Fibroblast of the aortic adventitia (primary cell): ENCODE measurements at places on chromosomes 2 and 18.

DNA sequence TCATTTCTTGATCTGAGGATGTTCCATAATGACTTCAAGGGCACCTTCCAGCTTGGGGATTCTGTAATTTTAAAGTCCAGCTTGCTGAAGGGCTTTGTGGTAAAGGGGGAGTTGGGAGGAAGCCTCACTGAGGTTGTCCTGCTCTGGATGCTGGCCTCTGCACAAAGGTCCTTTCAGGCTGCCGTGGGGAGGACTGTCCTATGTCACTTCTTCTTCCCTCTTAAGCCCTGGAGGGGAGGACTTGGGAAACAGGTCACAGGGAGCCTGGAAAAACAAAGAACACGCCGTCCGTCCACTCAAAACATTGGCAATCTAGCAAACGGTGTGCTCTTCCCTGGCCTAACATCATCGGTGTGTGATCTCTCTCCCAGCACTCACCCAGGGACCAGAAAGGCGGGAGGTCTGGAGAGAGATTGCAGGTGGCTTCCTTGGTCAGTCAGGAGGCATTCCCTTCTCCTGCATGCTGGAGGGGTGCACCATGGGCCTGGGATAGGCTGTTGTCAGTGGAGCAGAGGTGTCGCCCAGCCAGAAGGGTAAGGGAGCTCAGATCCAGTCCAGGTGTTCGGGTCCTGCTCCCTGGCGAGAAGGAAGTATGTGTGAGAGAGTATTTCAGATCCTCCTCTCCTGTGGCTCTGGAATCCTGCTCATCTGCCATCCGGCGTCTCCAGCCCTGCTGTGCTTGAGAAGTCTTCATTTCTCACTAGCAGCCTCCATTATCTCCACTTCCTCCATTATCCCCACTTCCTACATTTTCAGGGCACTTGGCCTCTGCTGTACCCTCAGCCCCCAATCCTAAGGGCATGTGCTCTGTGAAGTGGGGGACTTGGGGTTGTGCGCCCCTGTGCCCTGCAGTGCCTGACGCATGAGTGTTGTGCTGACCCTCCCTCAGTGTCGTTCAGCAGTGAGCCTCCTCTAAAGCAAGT, 20.1 kb downstream of the ASAP2 start:
- no peak for DNase-seq

GRCh38 chr2:53770264-53770663, 2.7 kb downstream of the CHAC2 start:
- no peak for DNase-seq

GRCh38 chr2:12727065-12727464, 10.3 kb downstream of the TRIB2 start:
- DNase-seq = no peak

DNA sequence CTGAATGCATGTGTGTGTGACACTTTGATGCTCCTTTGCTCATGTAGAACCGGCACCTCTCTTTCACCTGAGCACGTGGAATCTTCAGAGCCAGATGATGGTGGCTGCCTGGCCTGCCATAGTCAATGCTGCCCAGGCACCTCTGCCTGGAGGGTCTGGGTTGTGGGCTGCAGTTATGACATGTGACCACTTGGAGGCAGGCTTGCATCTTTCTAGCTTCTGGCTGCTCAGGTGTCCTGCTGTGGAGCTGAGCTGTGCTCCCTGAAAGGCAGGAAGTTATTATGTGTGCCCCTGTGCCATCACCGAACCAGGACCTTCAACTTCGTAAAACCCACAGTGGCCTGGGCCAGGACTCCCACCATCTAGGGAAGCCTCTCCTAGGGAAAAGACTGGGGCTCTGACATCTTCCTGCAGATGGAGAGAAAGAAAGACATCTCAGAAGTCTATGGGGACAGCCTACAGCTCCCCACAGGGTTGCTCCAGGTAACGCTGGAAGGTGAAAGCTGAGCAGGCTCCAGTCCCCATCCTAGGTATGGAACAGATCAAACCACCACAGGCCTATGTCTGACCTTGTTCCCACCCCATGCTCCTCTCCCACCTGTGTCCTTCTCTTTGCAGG, 30.2 kb downstream of the PSD4 start:
- DNase-seq = peak; percentile 72

DNA sequence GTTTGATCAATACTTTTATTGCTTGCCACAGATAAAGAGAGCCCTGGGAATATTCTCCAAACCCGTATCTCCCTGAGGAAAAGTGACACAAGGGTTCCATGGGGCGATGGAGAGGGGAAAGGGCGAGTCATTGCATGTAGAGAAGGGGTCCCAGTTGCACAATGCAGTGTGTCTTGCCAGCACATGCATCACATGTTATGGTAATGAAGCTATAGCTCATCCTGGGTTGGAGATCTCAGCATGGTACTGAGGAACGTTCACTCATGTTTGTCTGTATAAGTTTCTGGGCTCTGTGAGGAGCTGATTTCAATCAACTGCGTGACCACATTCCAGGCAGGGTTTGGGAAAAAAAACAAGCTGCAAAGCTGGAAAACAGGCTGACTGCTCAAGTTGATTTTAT, 220.7 kb upstream of the MC4R start:
- DNase-seq = no peak

DNA sequence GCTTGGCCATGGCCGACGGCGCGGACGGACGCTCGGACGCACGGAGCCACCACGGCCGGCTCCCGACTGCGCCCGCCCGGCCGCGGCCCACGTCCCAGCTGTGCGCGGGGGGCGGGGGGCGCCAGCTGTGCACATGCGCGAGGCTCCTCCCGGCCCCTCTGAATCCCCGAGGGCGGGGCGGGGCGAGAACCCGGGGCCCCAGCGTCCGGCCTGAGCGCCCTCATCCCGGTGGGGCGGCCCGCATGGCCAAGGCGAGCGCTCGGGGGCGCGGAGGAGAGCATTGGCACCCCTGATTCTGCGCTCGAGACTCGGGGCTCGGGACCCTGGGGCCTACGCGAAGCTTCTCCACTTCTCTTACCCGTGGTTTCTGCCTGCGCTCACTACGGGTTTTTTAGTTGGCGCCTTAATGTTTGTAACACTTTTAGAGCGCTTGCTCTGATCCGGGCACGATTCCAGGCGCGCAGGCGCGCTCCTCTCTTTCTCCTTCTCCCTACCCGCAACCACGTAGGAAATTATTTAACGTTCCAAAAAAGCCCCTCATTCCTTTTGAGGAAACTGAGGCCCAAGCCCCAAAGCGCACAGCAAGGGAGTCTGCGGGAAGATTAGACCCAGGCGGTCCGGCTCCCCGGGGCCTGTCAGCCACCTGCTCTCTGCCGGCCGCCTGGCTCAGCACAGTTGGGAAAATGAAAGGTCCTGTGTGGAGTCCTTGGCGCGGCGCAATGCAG, at the start of gene PXDN:
TSS of gene PXDN (minus strand) at position 70 of the 725 bp plus-strand sequence. CDS start at position 10, 60 bp downstream.
- DNase-seq = peak; percentile 76

- DNase-seq = no peak
Observed at GRCh38 chr18:41936471-41937134, 18.4 kb upstream of the PIK3C3 start.

- DNase-seq = no peak
Observed at GRCh38 chr2:122523143-122523542, 767.7 kb downstream of the TSN start.

DNA sequence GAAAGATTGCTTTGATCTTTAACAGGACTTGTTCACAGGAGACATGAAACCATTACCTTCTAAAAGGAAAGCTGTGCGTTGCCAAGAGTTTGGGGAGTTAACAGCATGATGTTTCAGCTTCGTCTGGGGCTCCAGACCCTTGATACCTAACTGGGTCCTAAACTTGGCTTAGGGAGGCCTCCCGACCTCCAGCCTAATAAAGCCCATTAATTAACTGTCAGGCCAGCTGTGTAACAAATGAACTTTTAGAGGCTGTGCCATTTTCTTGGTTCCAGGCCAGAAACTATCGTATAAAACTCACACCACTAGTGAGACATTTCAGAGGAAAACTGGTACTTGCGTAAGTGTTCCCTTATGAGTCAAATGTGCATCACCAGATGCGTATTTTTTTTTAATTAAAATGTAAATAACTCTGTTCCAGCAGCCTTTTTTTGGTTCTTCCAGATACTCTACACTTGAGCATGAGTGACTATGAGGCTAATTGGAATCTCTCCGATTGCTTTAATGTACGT, 236.5 kb downstream of the BCL2 start:
- DNase-seq = peak; percentile 22

GRCh38 chr2:234816056-234816455, 135.8 kb upstream of the SH3BP4 start:
- DNase-seq = no peak

DNA sequence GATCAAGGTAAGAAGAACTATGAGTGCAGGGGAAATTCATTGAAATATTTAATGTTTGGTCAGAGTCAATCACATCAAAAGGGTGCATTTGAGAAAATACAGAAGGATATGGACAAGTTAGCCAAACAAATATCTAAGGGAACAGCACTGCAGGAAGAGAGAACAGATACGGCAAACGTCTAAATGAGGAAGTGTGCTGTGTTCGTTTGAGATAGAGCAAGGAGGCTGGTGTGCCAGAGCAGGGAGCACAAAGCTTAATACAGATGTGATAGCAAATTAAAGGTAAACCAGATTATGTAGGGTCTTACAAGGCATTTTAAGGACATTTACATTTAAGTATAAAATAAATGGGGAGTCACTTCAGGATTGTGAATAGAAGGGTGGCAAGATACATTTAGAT, 241.3 kb upstream of the ZNF804A start:
- DNase-seq = no peak

GRCh38 chr2:238915196-238915595, 67.3 kb downstream of the TWIST2 start:
- no peak for DNase-seq

DNA sequence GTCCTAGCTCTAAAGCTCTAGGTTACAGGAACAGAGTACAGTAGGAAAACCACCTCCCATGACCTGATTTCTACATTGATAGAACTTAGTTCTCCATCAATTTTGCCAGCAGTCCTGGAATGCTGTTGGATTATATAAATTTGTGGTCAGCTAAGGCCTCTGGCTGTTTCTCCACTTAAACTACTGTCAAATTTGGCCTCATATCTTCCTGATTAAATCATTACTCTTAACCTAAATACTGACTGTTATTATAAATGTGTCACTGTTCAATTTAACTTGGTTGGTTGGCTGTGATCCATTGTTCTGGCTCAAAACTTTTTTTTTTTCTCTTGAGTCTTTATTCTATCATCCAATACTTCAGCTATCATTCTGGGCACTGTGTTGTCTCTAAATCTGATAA, 71.2 kb downstream of the TGFA start:
- no peak for DNase-seq

- DNase-seq = no peak
Observed at GRCh38 chr2:182625814-182626213, 90.2 kb upstream of the DNAJC10 start.
